CD4-positive, alpha-beta T cell (primary cell): ENCODE measurements at places on chromosomes 6 and 20. TPM values are rescaled to one million over a fixed set of nuclear protein-coding genes. Genes with fewer than 3 reads are reported as not detected.

DNA sequence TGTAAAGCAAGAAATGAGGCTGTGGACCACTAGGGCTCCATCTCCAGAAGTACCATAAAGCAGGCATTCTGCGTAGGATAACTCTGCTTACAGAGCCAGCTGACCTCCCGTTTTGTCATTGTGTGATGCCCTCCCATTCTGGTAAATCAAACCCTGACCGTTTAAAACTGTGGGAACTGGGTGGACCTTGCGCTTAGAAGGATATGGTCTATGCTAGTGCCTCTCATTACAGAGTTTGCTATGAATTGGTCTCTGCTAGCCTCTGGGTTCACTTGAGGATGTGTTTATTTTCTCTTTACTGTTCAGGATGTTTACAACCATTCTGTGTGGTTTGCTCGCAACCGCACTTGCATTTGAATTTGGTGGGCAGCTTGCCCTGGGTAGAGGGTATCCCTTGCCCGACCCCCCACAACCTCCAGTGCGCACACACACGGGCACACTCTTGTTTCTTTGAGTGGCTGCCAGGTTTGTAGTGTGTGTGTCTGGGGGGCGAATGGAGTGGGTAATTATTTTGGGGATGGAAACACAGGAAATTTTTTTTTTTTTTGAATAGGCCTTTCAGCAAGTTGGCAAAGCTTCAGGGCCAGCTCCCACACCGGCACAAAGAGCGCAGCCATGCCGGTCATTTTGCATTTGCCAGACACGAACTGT lies 198.3 kb downstream of the JARID2 start:
- DNase-seq, result no peak
- peaks cover 10% of the 10 kb centered on the region for H3K4me1 ChIP-seq
- no peak overlapping the region for H3K4me3 ChIP-seq
- no peak overlapping the region for H3K27ac ChIP-seq
- peaks cover 9% of the 10 kb centered on the region for H3K36me3 ChIP-seq

HLA-DMA gene
- total RNA-seq, result 14.4 TPM

DNA sequence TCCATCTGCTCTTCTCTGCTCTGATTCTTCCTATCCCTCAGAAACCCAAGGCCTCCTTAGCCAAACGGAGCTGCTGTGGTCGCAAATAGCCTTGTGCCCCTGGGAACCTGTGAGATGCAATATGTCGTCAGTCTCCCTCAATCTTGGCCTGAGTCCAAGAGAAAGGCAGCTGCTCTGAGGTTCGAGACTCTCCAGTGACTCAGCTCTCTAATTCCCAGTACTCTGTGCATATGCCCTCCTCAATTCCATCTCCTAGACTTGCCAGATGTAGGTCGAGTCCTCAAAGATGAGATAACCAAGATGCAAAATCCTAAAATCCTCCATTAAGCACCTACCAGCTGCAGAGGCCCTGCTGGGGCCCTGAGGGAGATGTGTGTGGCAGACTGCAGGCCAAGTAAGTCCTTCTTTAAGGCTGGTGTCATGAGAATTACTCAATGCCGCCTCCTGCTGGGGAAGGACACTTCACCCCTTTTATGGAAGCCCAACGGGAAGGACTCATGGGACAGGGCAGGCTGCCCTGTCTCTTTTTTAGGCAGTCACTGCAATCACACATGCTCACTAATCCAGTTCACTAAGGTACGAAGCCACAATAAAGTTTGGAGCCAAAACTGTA lies 28.5 kb downstream of the C6orf15 start:
- peak; percentile 9 for DNase-seq
- peaks cover 11% of the 10 kb centered on the region for H3K4me1 ChIP-seq
- no peaks in the 10 kb centered on the region for H3K36me3 ChIP-seq
- H3K27ac ChIP-seq, result no peak overlapping the region

ATG5 gene
- total RNA-seq, result 23.2 TPM

DNA sequence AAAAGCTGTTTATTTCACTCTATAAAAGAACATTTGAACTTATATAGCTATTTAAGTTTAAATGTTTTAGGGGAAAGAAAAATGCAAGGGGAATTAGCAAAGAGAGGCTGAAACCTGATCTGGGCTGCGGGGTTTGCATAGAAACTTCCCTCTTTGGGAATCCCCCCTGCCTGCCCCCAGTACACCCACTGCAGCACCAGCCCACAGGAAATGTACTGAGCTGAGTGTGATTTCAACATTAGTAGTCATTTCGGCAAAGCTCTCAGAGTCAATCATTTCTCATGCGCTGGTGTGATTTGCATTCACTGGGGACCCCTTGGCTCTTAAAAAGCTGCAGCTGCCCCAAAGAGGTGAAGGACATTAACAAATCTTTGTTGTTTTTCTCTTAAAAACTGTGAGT lies 859.4 kb downstream of the MAFB start:
- H3K36me3 ChIP-seq, result no peaks in the 10 kb centered on the region
- no peak for DNase-seq
- no peaks in the 10 kb centered on the region for H3K4me1 ChIP-seq
- no peaks in the 10 kb centered on the region for H3K27me3 ChIP-seq
- H3K4me3 ChIP-seq, result no peak overlapping the region

SKIC2 gene
- 141 TPM for total RNA-seq

- H3K36me3 ChIP-seq, result no peaks in the 10 kb centered on the region
- no peak for DNase-seq
- no peaks in the 10 kb centered on the region for H3K4me1 ChIP-seq
- no peaks in the 10 kb centered on the region for H3K27me3 ChIP-seq
- no peak overlapping the region for H3K27ac ChIP-seq
Measured at GRCh38 chr6:105069821-105070445, 109.9 kb downstream of the POPDC3 start.

SMOC2 gene
- not detected for total RNA-seq

- no peak overlapping the region for H3K27ac ChIP-seq
- no peaks in the 10 kb centered on the region for H3K4me1 ChIP-seq
- no peak overlapping the region for H3K4me3 ChIP-seq
- no peak for DNase-seq
- no peaks in the 10 kb centered on the region for H3K27me3 ChIP-seq
Measured at GRCh38 chr6:145292066-145292465, 443.3 kb downstream of the EPM2A start.

DNA sequence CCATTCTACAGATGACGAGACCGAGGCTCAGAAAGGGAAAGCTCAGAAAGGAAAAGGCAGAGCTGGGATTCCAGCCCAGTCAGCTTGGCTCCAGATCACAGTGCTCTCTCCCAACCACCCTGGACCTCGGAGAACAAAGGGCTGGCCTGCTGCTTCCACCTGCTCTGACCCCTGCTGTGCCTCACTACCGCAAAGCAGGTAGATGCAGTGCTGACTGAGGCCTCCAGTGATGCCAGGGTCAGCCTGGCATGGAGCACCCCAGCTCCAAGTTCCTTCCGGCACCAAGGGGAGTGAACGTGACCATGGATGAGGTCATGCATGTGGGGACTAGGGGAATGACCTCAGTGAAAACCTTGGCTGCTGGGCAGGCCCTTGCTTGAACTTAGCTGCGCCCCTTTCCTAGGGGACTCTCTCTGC lies 20.7 kb upstream of the TLDC2 start:
- H3K36me3 ChIP-seq, result no peaks in the 10 kb centered on the region
- no peak overlapping the region for H3K4me3 ChIP-seq
- H3K27me3 ChIP-seq, result no peaks in the 10 kb centered on the region
- no peak for DNase-seq
- H3K4me1 ChIP-seq, result peaks cover 17% of the 10 kb centered on the region
